ENCODE measurements at places on chromosomes 4 and X. TPM values are rescaled to one million over a fixed set of nuclear protein-coding genes. Genes with fewer than 3 reads are reported as not detected.

FOXO4 gene
- polyA plus RNA-seq, result 7.5 TPM

UNC5C gene
- polyA plus RNA-seq, result 0.35 TPM

PCDH11X gene
- polyA plus RNA-seq, result not detected

SLC10A6 gene
- 0.19 TPM for polyA plus RNA-seq

NAP1L3 gene
- polyA plus RNA-seq, result 7.8 TPM

TMEM175 gene
- 77.8 TPM for polyA plus RNA-seq

MAGEA11 gene
- polyA plus RNA-seq, result not detected

CT45A8 gene
- polyA plus RNA-seq, result not detected

SPP1 gene
- polyA plus RNA-seq, result 78.8 TPM

SPANXA2 gene
- not detected for polyA plus RNA-seq

CCDC120 gene
- polyA plus RNA-seq, result 7.3 TPM

SGCB gene
- polyA plus RNA-seq, result 3.2 TPM

SLC26A1 gene
- 1.6 TPM for polyA plus RNA-seq

EXOC1L gene
- not detected for polyA plus RNA-seq

CCSER1 gene
- 1.3 TPM for polyA plus RNA-seq

EDNRA gene
- 0.73 TPM for polyA plus RNA-seq

CRMP1 gene
- polyA plus RNA-seq, result 21.4 TPM

HMX1 gene
- not detected for polyA plus RNA-seq

GUCY2F gene
- not detected for polyA plus RNA-seq

AP1AR gene
- polyA plus RNA-seq, result 7.3 TPM

TCP11X2 gene
- 0.54 TPM for polyA plus RNA-seq

ZFYVE28 gene
- 13.4 TPM for polyA plus RNA-seq

TRIML2 gene
- polyA plus RNA-seq, result not detected

ARHGEF38 gene
- polyA plus RNA-seq, result 5.0 TPM

PAK3 gene
- 15.5 TPM for polyA plus RNA-seq

HTT gene
- 23.1 TPM for polyA plus RNA-seq

PCYT1B gene
- 1.3 TPM for polyA plus RNA-seq

CT45A1 gene
- polyA plus RNA-seq, result not detected

PCDH18 gene
- 0.53 TPM for polyA plus RNA-seq

TMEM271 gene
- 0.23 TPM for polyA plus RNA-seq

Data from pancreas (tissue), 10 donors.